Right cardiac atrium (tissue), 5 donors: ENCODE measurements at places on chromosomes 5 and 9. TPM values are rescaled to one million over a fixed set of nuclear protein-coding genes. Genes with fewer than 3 reads are reported as not detected.

- DNase-seq = no peak
Measured at GRCh38 chr9:21144603-21145002, 3.0 kb upstream of the IFNW1 start.

DNA sequence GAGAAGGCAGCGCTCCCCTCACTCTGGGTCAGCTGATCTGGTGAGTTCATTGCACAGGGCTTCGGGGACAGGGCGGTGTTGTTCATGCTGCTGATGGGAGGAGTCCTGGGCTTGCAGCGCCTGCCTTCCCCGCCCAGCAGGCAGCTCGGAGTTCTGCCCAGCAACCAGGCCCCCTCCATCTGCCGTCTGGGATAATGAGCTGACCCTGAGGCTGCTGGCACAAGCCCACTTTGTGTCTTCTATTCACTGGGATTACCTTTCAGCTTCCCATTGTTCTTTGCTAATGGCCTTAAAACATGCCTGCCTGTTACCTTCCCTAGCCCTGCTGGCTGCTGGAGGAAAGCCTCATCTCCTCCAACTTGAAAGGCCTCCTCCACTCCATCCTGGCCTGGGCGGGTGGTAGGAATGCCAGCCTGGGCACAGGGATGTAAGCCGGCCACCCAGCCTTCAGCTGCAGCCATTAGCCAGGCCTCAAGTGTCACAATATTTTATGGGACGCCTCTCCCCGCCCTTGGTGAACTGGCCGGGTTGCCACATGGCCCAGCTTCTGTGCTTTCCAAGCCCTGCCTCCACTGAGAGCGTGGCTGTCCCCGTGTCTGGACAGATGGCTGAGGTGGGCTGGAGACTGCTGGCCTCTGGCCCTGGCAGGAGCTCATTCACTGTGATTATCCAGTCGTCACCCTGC lies 70.4 kb downstream of the GADD45G start:
- peak; percentile 81 for DNase-seq

The LRRC70 gene
- 0.86 TPM for total RNA-seq

- no peak for DNase-seq
Measured at GRCh38 chr9:135474915-135475314, 4.7 kb upstream of the PPP1R26 start.

The PDE6A gene
- total RNA-seq = 0.11 TPM

The PRRX2 gene
- 5.7 TPM for total RNA-seq

DNA sequence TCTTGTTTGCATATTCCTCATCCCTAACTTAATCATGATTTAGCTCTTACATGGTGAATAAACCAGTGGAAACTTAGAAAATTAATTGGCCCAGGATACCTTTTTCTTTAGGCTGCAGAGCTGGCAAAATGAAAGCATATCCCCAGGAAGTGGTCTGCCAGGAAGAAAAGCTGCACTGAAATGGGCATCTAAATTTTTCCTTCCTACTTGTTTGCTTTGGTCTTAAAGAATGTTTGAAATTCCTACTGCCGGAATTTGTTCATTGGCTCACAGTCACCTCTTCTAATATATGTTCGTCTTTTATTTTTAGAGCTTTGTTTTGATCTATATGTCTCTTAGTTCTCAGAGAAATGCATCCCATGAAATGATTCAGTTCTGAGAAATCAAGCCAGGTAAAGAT lies 113.2 kb upstream of the ELL2 start:
- DNase-seq = no peak

GRCh38 chr5:157331807-157332206 lies 65.9 kb downstream of the CYFIP2 start:
- DNase-seq = no peak

DNA sequence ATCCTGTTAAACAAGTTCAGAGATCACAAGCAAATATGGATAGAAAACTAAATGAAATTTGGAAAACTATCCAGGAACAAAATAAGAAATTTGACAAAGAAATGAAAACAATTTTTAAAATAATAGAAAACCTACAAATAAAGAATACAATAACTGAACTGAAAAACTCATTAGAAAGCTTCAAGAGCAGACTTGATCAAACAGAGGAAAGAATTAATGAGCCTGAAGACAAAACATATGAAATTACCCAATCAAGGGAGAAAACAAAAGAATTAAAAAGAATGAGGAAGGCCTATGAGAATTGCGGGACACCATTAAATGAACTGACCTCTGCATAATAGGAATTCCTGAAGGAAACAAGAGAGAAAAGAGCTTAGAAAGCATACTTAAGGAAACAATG lies 39.8 kb upstream of the TNPO1 start:
- no peak for DNase-seq

GRCh38 chr9:126424511-126424910 lies 97.9 kb downstream of the MVB12B start:
- no peak for DNase-seq

GRCh38 chr5:123721675-123722276 lies 209.8 kb downstream of the CSNK1G3 start:
- no peak for DNase-seq

The N4BP3 gene
- total RNA-seq = 0.15 TPM

DNA sequence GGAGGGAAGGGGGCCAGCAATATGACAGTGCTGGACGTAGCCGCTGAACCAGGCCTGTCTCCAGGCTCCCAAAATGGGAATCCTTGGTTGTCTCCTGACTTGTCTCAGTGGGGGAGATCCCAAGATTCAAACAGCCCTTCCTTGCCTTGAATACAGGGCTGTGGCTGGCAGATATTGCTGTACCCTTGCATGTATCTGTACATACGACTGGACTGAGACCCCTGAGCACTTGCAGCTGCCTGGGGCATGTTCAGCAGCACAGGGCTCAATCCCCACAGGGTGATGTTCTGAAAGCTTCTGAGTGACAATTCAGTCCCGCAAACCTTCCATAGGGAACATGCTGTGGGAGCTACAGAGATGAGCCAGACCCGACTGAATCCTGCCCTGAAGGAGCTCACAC lies 13.3 kb downstream of the OR13J1 start:
- no peak for DNase-seq

DNA sequence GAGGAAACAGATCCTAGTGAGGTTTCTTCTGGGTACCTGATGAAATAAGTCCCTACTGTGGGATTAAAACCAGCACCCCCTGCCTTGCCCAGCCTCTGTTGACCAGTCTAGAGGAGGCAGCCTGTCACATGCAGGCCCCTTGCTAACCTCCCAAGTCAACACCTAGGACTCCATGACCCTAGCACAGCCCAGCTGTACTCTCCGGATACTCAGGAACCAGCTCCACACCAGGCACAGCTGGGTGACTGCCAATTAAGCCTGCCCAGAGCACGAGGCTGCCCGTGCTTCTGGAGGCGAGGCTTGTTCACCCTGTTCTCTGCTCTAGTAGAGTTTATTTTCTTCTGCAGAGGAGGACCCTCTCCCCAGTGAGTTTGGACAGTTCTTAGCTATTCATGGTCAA lies 92.5 kb downstream of the SNX24 start:
- peak; percentile 53 for DNase-seq

GRCh38 chr5:117266280-117266679 lies 691.7 kb upstream of the SEMA6A start:
- DNase-seq = no peak

DNA sequence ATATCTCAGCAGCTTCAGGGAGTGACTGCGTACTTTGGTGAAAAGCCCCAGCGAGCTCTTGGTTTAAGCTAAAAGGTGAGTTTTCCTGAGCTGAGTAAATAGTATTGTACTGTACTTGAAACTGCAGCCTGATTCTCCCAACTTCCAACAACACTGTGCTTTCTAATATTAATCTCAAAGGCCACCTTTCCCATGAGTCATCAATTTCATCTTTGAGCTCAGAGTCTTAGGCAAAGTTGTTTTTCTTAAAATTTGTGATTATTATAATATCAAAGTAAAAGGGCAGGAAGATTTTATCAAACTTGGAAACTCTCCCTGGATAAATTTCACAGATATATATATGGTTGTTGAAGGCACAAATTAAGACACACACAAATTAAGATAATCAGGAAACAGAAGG lies 51.0 kb downstream of the TRPC7 start:
- no peak for DNase-seq

The ARHGEF39 gene
- 0.50 TPM for total RNA-seq

The GDA gene
- 0.35 TPM for total RNA-seq

The CEL gene
- total RNA-seq = 4.0 TPM

- no peak for DNase-seq
Measured at GRCh38 chr9:132789719-132790118, 88.4 kb downstream of the AK8 start.

- peak; percentile 37 for DNase-seq
Measured at GRCh38 chr9:123679330-123679987, 250.5 kb downstream of the DENND1A start.

The SPAAR gene
- 3.7 TPM for total RNA-seq

- DNase-seq = no peak
Measured at GRCh38 chr5:106907979-106908378, 762.8 kb downstream of the EFNA5 start.

GRCh38 chr5:133538718-133539117 lies 73.6 kb downstream of the FSTL4 start:
- DNase-seq = no peak
